CD8-positive, alpha-beta memory T cell (primary cell): ENCODE measurements at places on chromosomes 4 and X. TPM values are rescaled to one million over a fixed set of nuclear protein-coding genes. Genes with fewer than 3 reads are reported as not detected.

- no peak overlapping the region for H3K4me3 ChIP-seq
- DNase-seq, result no peak
- no peaks in the 10 kb centered on the region for H3K27me3 ChIP-seq
- H3K27ac ChIP-seq, result no peak overlapping the region
- H3K36me3 ChIP-seq, result no peaks in the 10 kb centered on the region
- no peaks in the 10 kb centered on the region for H3K4me1 ChIP-seq
These were observed 567.4 kb upstream of the CPEB2 start for GRCh38 chr4:14434916-14435315.

Gene SMIM10
- 0.36 TPM for polyA plus RNA-seq

Gene SLC9B1
- 1.2 TPM for polyA plus RNA-seq

Gene GUCY1A1
- polyA plus RNA-seq, result not detected

DNA sequence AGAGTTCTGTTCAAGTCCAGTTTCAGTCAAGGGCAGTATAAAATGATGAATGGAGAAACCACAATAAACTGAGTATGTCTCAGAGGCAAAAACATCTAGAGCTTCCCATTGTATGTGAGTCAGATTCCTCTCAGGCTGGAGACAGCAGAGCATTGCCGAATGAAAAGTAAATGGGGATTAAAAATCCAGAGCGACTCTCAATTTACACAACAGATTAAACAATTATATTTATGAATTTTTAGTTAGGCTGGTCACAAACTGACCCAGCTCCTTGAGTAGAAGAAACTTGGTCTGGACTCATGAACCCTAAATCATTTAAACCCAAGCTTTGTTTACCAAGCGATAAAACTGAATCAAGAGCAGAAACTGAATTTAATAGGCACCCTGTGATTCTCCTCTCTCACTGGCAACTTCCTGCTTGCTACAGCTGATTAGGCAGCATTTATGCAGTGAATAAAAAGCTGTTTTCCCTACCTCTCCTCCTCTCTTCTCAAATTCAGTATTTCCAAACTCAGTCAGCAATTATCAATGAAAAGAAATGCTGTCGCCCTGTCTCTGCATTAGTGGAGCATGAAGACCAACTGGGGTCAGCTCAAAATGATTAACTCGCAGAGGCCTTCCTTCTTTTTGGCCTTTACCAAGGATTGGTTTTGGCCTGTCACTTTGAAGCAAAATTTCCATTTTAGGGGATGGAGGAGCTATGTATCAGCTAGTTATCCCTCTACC, 568.0 kb downstream of the PDHA2 start:
- no peaks in the 10 kb centered on the region for H3K27me3 ChIP-seq
- no peak overlapping the region for H3K27ac ChIP-seq
- H3K4me1 ChIP-seq, result no peaks in the 10 kb centered on the region
- DNase-seq, result no peak

DNA sequence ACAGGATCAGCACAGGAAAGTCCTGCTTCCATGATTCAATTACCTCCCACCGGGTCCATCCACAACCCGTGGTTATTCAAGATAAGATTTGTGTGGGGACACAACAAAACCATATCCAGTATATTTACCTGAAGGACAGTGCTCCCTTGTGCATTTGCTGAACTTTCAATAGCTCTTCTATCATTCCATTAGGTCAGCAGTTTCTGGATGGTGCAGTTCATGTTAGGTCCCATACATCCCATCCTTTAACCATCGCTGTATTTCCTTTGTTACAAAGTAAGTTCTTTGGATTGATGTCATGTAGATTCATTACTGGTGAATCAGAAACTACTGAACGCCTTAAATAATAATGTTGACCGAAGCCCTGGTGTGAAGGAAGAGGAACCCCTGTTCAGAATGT, 775.9 kb downstream of the TRIML1 start:
- no peak overlapping the region for H3K4me3 ChIP-seq
- H3K27ac ChIP-seq, result no peak overlapping the region
- no peak for DNase-seq
- H3K4me1 ChIP-seq, result no peaks in the 10 kb centered on the region

DNA sequence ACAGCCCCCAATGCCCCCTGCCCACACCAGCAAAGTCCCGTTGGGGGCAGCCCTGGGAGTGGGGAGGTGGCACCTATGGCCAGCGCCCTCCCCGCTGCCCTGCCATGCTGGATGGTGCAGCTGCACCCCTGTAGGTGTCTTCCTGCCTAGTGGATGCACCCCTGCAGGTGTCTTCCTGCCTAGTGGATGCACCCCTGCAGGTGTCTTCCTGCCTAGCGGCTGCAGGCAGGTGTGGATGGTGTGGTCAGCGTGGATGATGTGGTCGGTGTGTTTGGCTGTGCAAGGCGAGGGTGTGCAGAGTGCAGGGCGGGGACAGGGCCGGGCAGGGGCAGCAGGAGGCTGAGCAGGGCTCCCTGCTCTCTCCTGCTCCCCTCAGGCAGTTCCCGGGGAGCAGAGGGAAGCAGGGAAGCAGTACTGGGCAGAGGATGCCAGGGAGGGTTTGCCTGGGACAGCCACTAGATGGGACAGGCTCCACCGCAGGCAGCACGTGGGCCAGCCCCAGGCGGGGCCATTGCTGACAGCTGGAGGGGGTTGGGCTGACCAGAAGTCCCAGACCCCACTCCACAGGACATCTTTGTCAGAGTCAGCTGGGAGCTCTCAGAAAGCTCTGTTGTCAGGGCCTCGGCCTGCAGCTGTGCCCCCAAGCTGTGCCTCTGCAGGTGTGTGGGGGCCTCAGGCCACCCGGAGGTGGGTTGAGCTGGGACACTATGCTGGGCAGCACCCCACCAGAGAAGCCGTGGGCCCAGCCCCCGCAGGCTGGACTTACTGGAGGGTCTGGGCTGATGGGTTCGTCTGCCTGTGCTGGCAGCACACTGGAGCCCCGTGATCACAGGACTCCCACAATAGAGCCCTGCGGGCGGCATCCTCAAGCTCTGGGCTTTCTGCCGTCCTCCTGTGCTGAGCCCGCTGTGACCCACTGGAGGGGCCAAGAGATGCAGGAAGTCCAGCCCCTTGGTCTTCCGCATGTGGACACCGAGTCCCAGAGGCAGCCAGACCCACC, 23.7 kb downstream of the DOK7 start:
- peaks cover 5% of the 10 kb centered on the region for H3K27me3 ChIP-seq
- no peak overlapping the region for H3K27ac ChIP-seq
- no peak for DNase-seq
- peaks cover 5% of the 10 kb centered on the region for H3K4me1 ChIP-seq
- no peaks in the 10 kb centered on the region for H3K36me3 ChIP-seq
- no peak overlapping the region for H3K4me3 ChIP-seq

GRCh38 chrX:43269201-43269600, 386.9 kb upstream of the MAOA start:
- H3K36me3 ChIP-seq, result no peaks in the 10 kb centered on the region
- no peak overlapping the region for H3K4me3 ChIP-seq
- H3K27ac ChIP-seq, result no peak overlapping the region
- H3K27me3 ChIP-seq, result no peaks in the 10 kb centered on the region
- DNase-seq, result no peak

GRCh38 chr4:3857269-3857926, 91.2 kb downstream of the ADRA2C start:
- H3K36me3 ChIP-seq, result no peaks in the 10 kb centered on the region
- no peaks in the 10 kb centered on the region for H3K27me3 ChIP-seq
- no peaks in the 10 kb centered on the region for H3K4me1 ChIP-seq
- H3K4me3 ChIP-seq, result no peak overlapping the region

- no peaks in the 10 kb centered on the region for H3K36me3 ChIP-seq
- no peaks in the 10 kb centered on the region for H3K4me1 ChIP-seq
- no peak for DNase-seq
These were observed 47.6 kb downstream of the CBLL2 start for GRCh38 chrX:22320236-22320873.

DNA sequence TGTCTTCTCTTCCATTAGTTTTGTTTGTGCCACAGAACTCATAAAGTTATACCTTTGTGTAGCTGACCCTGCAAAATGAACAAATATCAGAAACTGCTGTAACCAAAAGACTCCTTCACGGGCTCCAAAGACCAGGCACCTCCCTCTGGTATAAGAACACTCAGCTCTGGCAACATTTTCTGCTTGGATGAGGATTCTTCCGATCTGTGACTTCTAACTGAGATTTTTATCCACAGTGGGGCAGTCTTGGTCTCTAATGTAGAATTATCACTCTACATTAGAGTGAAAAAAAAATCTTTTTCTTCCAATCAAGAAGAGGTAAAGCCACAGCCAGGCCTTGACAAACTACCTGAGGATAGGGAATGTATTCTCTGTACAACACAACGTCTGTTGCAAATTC, 38.5 kb upstream of the PRSS48 start:
- no peak overlapping the region for H3K27ac ChIP-seq
- no peaks in the 10 kb centered on the region for H3K4me1 ChIP-seq
- no peak overlapping the region for H3K4me3 ChIP-seq
- DNase-seq, result no peak
- no peaks in the 10 kb centered on the region for H3K27me3 ChIP-seq

Gene ARX
- polyA plus RNA-seq, result not detected
